Kidney epithelial cell (primary cell): ENCODE measurements at places on chromosomes 13 and 19. TPM values are rescaled to one million over a fixed set of nuclear protein-coding genes. Genes with fewer than 3 reads are reported as not detected.

TTC9B gene
- total RNA-seq: not detected in 2 replicates

CEACAM16 gene
- total RNA-seq: not detected in 2 replicates

KLK10 gene
- total RNA-seq: 6.7 and 9.0 TPM in 2 replicates

PDCD2L gene
- 29.0 and 31.8 TPM in 2 replicates for total RNA-seq

GNA15 gene
- total RNA-seq: 1.5 and 2.3 TPM in 2 replicates

SOHLH2 gene
- total RNA-seq: 0.07 TPM in 1 of 2 replicates, not detected in the other

ZNF324B gene
- 5.0 and 5.8 TPM in 2 replicates for total RNA-seq

CERS1 gene
- total RNA-seq: 2.3 and 2.9 TPM in 2 replicates

ZNF709 gene
- 0.75 and 2.0 TPM in 2 replicates for total RNA-seq

C13orf46 gene
- 0.04 TPM in 1 of 2 replicates, not detected in the other for total RNA-seq

CCL25 gene
- not detected in 2 replicates for total RNA-seq

ADGRE3 gene
- total RNA-seq: not detected in 2 replicates

CCDC122 gene
- total RNA-seq: 7.3 and 7.4 TPM in 2 replicates

CUL4A gene
- total RNA-seq: 90.4 and 96.0 TPM in 2 replicates

LILRA2 gene
- not detected in 2 replicates for total RNA-seq

ZNF700 gene
- 4.4 and 4.5 TPM in 2 replicates for total RNA-seq

RAB11B gene
- total RNA-seq: 58.2 and 69.8 TPM in 2 replicates

ZNF177 gene
- total RNA-seq: 1.4 and 3.9 TPM in 2 replicates

PRR22 gene
- 1.4 and 2.2 TPM in 2 replicates for total RNA-seq

CCNA1 gene
- total RNA-seq: 0.17 and 0.75 TPM in 2 replicates

EPS8L1 gene
- total RNA-seq: 30.5 and 33.8 TPM in 2 replicates

TMEM150B gene
- total RNA-seq: not detected in 2 replicates

MYH14 gene
- 87.8 and 96.0 TPM in 2 replicates for total RNA-seq

SPRY2 gene
- total RNA-seq: 18.1 and 20.9 TPM in 2 replicates

PODNL1 gene
- not detected in 2 replicates for total RNA-seq

CYP4F3 gene
- not detected in 2 replicates for total RNA-seq

GTPBP3 gene
- total RNA-seq: 31.8 and 38.1 TPM in 2 replicates

PABPC3 gene
- 0.34 and 0.58 TPM in 2 replicates for total RNA-seq

SGCG gene
- 7.8 and 9.8 TPM in 2 replicates for total RNA-seq
